ENCODE measurements at places on chromosomes 1 and 21.

- DNase-seq: no peak
Observed at GRCh38 chr1:42433369-42433768, 22.5 kb downstream of the ZMYND12 start.

DNA sequence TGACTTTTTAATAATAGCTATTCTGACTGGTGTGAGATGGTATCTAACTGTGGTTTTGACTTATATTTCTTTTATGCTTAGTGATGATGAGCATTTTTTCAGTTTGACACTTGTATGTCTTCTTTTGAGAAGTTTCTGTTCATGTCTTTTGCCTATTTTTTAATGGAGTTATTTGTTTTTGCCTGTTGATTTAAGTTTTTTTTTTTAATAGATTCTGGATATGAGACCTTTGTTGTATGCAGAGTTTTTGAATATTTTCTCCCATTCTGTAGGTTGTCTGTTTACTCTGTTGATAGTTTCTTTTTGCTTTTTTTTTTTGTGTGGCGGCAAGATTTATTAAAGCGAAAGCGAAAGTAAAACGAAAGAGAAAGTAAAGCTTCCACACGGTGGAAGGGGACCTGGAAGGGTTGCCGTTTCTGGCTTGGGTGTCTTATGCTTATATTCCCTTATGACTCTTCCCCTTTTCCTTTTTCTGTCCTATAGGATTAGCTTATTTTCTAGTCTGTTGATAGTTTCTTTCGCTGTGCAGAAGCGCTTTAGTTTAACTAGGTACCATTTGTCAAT, 67.6 kb downstream of the TBX19 start:
- no peak for DNase-seq

GRCh38 chr1:155695072-155695471, 6.2 kb downstream of the DAP3 start:
- DNase-seq: no peak

DNA sequence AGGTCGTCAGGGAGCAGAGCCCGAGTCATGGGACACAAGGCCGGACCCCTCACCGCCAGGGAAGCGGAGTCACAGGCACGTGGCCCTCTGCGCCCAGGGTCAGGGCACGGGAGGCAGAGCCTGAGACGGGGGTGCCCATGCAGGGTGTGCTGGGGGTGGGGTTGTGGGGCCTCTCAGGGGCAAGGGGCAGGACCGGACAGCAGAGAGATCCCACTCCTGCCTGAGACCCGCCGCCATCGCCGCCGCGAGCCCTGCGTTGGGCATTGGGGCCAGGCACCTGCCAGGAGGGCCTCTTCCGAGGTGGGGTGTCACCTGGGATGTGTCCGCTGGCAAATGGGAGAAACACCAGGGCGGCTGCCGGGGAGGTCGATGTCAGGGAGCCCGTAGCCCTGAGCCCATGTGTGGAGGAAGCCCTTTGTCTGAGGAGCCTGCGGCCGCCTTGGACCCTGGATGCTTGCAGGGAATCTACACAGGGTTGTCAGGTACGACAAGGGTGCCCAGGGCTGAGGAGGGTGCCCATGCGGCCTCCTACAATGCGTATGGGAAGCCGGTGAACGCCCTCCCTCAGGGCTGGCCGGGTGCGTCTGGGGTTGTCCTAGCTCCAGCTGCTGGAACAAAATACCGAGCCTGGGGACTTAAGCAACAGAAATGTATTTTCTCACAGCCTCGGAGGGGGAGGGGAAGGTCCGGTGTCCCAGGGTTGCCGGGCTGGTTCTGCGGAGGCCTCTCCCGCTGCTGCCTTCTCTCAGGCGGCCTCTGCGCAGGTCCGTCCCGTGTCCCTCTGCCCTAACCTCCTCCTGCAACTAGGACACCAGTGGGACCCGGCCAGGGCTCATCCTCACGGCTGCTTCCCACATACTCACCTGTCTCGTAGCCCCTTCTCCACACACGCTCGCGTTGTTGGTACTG, 16.4 kb upstream of the C1orf159 start:
- no peak for DNase-seq

DNA sequence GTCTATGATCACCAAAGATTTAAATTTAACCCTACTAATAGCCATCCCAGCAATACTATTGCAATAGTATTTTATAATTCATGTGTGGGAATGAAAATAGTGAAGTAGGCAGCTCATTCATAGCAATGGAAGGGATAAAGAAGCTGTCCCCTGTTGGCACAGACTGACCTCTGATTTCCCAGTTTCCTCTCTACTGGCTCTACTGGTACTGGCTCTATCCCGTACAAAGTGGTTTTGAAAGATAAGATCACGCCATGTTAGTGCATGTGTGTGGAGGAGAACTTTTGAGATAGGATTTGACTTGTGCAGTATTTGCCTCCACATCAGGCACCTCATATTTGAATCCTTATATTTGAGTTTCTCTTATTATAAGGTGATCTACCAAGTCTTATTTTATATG, 227.3 kb upstream of the ADGRL2 start:
- DNase-seq: no peak

- DNase-seq: no peak
Observed at GRCh38 chr21:45405271-45405818, 380 bp downstream of the COL18A1 start.

Data from brain pericyte (primary cell).